ENCODE measurements at places on chromosomes 12 and 14.

GRCh38 chr12:70798016-70798783 is 122.3 kb downstream of the PTPRR start:
- DNase-seq: peak; percentile 93

GRCh38 chr14:32370714-32371113 is 41.6 kb downstream of the AKAP6 start:
- no peak for DNase-seq

DNA sequence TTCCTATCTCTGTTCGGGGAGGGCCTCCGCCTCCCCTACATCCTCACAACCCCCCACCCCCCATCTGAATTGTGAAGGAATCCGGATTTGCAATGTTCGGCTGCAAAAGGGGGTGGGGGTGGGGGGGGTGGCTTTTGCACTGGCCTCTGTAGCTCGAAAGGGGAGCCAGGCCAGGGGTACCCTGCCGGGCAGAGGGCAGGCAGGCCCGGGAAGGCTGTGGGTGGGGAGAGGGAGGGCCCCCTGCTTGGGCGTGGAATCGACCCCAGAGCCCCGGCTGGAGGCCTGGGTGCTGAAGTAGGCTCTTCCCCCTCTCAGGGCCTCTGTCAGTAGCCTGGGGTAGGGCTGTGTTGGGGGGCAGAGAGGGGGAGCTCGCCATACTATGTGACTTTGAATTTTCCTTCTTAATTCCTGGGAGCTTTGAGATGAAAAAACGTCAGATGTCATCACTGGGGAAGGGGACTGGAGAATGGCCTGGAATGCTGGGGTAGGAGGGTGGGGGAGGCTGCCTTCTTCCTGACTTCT is 1.1 kb downstream of the LRP1 start:
- DNase-seq: no peak

GRCh38 chr12:125919856-125920470 is 854.7 kb downstream of the AACS start:
- DNase-seq: no peak

DNA sequence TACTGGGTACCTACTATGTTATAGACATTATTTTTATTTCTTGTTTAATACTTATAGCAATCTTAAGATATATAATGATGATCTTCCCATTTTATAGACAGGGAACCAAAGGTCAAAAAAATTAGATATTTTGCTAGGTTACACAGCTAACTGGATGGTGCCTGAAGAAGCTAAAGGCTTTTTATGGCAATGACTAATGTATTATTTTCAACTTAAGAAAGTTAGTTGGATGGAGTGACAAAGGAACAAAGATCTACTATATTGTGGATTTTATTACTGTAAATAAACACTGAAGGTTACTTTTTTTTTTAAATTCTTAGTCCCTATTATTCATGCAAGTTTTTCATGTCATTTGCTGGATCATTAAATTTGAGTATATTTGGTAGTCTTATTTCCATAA is 227.9 kb downstream of the GPHN start:
- DNase-seq: no peak

DNA sequence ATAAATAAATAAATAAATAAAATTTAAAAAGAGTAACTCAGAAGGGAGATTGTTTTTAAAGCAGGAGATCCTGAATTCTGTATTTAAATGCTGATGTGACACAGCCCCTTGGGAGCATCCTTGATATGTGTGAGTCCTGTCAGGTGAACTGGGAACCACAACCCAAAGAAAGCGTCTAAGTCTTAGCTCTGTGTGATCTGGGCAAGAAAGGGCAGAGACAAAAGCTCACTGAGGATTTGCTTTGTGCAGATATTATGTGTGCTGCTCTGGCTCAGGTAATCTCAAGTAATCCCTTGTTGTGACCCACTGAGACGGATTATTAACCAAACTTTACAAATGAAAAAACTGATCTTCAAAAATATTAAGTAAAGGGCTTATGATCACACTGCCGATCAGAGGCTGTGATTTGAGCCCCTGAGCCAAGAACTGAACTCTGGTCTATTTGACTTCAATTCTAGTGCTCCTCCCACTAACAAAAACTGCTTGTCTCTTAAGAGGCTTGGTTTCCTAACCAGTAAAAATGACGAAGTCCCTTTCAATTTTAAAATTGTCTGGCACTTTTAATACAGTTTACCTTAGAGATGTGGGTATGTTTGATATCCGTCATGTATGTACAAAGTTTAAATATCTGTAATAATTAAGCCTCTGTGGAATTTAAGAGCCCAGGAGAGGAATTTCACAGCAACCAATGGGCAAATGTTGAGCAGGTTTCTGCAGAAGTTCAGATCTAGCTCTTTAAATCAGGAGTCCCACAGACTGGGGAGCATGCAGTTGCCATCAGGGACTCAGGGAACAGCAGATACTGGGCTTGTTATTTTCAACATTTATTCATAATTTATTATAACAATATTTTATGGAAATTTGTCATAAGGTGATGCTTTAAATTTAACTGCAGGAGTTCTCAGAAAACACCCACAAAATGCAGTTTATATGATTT is 46.1 kb downstream of the CPM start:
- DNase-seq: no peak

- DNase-seq: no peak
Measured at GRCh38 chr12:27119797-27120196, 37.4 kb upstream of the C12orf71 start.

GRCh38 chr12:82627799-82628198 is 58.9 kb upstream of the TMTC2 start:
- peak; percentile 8 for DNase-seq

- DNase-seq: no peak
Measured at GRCh38 chr14:28653521-28653920, 113.1 kb upstream of the FOXG1 start.

DNA sequence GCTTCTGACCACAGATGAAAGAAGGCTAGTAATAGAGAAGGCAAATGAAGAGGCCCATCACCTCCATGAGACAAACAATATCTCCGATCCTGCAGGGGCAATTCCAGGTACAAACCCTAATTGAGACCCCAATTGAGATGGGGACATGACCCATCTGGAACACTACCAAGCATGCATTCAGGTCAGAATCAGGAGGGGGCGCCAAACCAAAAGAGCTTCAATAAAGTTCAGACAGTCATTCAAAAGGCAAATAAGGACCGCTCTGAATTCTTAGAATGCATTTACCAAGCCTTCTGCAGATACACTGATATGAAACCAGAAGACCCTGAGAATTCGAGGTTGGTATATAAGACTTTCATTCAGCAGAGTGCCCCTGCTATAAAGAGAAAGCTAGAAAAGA is 10.2 kb upstream of the EDDM3B start:
- peak; percentile 4 for DNase-seq

- peak; percentile 75 for DNase-seq
Measured at GRCh38 chr14:99524804-99525698, 43.8 kb downstream of the CCNK start.

Measured in cerebellar cortex (tissue), 1 donor.